ENCODE measurements at places on chromosomes 1 and 21. TPM values are rescaled to one million over a fixed set of nuclear protein-coding genes. Genes with fewer than 3 reads are reported as not detected.

Gene GIPC2
- total RNA-seq, result 0.14 TPM

Gene APCS
- not detected for total RNA-seq

Gene TMEM200B
- 13.4 TPM for total RNA-seq

Gene BTBD19
- total RNA-seq, result 4.3 TPM

Gene F13B
- total RNA-seq, result not detected

Gene SYNC
- total RNA-seq, result 70.8 TPM

Gene POGZ
- 15.4 TPM for total RNA-seq

Gene OR2M3
- total RNA-seq, result not detected

Gene THEMIS2
- total RNA-seq, result 7.5 TPM

Gene RGS8
- total RNA-seq, result not detected

Gene MROH7
- total RNA-seq, result 0.92 TPM

Gene PLA2G2F
- not detected for total RNA-seq

Gene IFFO2
- 5.5 TPM for total RNA-seq

Gene SYCP1
- not detected for total RNA-seq

Gene ADGRL4
- 9.5 TPM for total RNA-seq

Gene SCP2
- 238 TPM for total RNA-seq

Gene NRDC
- 81.5 TPM for total RNA-seq

Gene PALMD
- 0.85 TPM for total RNA-seq

Gene C1QB
- not detected for total RNA-seq

Gene TCEA3
- 19.6 TPM for total RNA-seq

Gene PDC
- total RNA-seq, result 0.28 TPM

Gene TRIM58
- 0.18 TPM for total RNA-seq

Gene PTAFR
- total RNA-seq, result not detected

Gene ZNF326
- total RNA-seq, result 5.0 TPM

Gene RCSD1
- not detected for total RNA-seq

Gene KRTAP19-3
- total RNA-seq, result not detected

Gene NLRP3
- total RNA-seq, result 0.09 TPM

Gene SGIP1
- 21.0 TPM for total RNA-seq

Gene LCE1C
- total RNA-seq, result not detected

Gene CDC14A
- 2.4 TPM for total RNA-seq

Gene RGS4
- total RNA-seq, result 30.6 TPM

Gene KIAA1614
- total RNA-seq, result 7.0 TPM

Gene ARHGAP30
- total RNA-seq, result under 0.01 TPM

Gene S100A13
- total RNA-seq, result 132 TPM

Gene OLIG2
- total RNA-seq, result not detected

Gene SPRR2E
- not detected for total RNA-seq

Gene KIF2C
- 3.4 TPM for total RNA-seq

Gene DISP3
- total RNA-seq, result under 0.01 TPM

Gene SPRR1B
- not detected for total RNA-seq

Gene PGLYRP4
- total RNA-seq, result not detected

Gene HIVEP3
- 0.71 TPM for total RNA-seq

All from smooth muscle cell of bladder (primary cell).